ENCODE measurements at places on chromosomes 11 and 22.

DNA sequence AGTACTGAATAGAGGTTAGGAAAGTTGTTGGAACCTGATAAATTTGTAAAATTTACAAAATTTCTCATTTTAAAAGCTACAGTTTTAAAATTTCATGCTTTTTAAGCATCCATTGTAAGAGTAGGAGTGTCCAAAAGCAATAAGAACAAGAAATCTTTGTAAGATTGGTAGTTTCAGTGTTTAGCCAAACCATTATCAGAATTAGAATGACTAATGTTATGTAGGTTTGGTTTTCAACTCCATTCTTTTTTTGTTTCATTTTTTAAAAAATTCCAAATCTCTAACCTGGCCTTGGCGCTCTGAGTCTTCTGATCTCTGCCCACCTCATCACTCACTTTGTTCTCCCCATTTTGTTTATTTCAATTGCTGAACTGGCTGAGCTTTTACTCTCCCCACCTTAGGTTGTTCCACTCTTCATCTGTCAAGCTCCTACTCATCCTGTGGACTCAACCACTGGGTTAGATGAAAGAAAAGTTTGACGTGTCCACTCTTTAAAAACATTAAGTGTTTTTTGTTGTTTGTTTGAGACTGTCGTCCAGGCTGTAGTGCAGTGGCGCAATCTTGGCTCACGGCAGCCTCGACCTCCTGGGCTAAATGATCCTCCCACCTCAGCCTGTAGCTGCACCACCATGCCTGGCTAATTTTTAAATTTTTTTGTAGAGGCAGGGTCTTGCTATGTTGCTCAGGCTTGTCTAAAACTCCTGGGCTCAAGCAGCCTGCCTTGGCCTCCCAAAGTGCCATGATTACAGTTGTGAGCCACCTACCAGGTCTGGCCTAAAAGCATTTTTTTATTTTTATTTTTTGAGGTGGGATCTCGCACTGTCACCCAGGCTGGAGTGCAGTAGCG is 14.0 kb downstream of the EP300 start:
- DNase-seq = no peak

DNA sequence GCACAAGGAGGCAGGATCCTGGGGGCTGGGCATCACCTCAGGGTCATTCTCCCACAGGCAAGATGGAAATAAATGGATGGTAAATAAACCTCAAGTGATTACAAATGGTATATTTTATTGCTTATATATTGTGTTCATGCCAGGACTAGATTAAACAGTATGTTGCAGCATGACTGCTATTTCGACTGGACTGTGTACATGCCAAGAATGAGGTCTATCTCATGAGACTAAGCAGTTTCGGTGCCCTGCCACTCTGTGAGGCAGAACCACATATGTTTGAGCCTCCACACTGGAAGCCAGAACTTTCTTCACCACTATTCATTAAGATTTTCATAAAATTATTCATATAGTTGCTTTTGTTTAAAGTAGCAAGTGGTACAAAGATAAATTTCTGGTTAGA is 140.2 kb downstream of the DDX10 start:
- DNase-seq = no peak

GRCh38 chr11:100874203-100874602 is 187.1 kb downstream of the ARHGAP42 start:
- no peak for DNase-seq

DNA sequence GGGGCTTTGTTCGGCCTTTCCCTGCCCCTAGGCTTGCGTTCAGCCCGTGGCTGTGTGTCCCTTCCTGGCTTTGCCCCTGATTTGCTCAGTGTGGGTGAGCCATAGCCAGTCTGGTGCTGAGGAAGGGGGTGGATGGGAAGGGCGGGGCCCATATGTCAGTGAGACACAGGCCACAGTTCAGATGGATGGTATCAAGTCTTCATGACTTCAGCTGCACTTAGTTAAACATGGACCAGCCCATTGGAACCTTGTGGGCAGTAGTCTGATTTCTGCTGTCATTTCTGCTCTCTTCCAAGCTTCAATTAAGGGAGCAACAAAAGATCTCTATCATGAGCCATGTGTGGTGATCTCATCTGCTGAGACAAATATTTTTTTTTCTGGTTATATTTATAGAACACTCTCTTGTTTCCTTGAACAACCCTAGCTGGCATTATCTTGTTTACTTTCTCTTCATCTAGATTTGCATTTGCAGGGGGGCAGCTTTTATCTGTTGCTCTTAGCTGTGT is 21.6 kb upstream of the PEX26 start:
- no peak for DNase-seq

- no peak for DNase-seq
These were observed 64.7 kb downstream of the ADAMTS15 start for GRCh38 chr11:130513132-130513531.

GRCh38 chr11:57248780-57249383 is 11.8 kb upstream of the APLNR start:
- DNase-seq = no peak

DNA sequence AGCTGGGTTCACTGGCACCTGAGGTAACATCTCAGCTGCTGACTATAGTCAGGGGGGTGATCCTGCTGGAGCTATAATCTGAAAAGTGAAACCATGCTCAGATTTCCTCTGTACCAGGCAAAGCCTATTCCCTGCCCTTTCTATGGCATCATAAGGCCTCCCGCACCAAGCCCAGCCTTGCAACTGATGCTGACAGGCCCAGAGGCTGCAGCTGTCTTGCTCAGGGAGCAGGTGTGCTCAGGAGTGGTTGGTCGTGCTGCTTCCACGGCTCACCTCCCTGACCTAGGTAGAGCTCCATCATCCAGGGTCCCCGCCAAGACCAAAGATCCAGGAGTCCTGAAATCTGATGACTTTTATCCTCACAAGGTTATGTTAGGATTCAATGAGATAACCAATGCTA is 121.7 kb downstream of the FEZ1 start:
- DNase-seq = no peak

GRCh38 chr11:113603277-113604059 is 102.6 kb downstream of the TMPRSS5 start:
- no peak for DNase-seq

- no peak for DNase-seq
These were observed 15.8 kb downstream of the CCDC81 start for GRCh38 chr11:86390487-86390886.

DNA sequence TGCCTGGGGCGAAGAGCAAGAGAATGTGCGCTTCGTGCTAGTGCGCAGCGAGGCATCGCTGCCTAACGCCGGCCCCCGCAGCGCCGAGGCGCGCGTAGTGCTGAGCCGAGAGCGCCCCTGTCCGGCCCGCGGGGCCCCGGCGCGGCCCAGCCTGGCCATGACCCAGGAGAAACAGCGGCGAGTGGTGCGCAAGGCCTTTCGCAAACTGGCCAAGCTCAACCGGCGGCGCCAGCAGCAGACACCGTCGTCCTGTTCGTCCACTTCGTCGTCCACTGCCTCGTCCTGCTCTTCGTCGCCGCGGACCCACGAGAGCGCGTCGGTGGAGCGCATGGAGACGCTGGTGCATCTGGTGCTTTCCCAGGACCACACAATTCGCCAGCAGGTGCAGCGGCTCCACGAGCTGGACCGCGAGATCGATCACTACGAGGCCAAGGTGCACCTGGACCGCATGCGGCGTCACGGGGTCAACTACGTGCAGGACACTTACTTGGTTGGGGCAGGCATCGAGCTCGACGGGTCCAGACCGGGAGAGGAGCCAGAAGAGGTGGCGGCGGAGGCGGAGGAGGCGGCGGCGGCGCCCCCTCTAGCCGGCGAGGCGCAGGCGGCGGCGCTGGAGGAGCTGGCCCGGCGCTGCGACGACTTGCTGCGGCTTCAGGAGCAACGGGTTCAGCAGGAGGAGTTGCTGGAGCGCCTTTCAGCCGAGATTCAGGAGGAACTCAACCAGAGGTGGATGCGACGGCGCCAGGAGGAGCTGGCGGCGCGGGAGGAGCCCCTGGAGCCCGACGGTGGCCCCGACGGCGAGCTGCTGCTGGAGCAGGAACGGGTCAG is 1.0 kb downstream of the RASSF10 start:
- no peak for DNase-seq

GRCh38 chr11:6736495-6737121 is 35.2 kb downstream of the OR2AG2 start:
- DNase-seq = no peak

- DNase-seq = no peak
These were observed 22.1 kb downstream of the UEVLD start for GRCh38 chr11:18566406-18566805.

DNA sequence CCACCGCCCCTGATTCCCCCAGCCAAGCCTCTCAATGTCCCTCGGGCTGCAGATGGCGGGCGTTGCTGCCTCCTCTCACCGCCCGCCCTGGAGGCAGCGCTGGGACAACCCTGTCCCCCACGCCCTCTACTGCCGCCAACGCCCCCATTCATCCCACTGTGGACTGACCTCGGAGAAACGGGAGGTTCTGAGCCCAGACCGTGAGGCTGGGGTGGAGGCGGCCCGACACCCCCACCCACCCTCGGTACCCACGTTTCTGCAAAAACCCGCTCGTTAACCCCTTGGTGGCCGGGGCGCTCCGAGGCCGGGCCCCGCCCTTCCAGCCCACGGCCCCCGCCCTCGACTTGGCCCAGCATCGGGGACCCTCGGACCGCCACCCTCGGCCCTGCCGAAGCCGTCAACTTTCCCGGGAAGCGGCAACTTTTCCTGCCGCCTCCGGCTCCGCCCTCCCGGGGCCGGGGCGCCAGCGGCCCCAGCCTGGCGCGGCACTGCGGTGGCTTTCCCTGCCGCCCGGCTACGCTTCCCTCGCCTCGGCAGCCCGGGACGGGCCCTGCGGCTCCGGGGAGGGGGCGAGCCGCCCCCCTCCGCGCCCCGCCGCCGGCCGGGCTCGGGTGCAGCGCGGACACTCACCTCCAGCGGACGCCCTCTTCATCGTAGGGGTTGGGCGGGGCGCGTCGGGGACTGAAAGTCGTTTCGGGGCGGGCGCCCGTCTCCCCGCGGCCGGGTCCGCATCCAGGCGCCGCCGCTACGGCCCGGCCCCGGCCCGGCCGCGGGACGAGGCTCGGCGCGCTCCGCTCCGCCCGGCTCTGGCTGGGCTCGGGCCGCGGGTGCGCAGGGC is 458 bp downstream of the RTN4R start:
- DNase-seq = no peak

DNA sequence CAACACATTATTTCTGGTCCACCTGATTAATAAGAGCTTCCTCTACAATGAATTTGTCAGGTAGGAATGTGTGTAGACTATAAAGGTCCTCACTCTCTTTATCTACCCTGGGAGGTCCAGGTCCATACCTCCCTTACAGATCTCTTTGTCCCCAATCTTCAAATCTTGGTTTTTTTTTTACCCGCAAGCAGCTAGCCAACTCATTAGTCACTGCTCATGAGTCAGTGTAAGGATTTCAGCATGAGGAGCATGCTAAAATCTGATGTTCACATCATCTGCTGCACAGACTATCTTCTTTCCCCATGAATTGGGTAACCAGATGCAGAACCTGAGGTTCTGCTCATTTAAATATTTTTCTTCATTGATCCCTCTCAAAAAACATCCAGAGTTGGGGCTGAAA is 397.0 kb upstream of the ISX start:
- DNase-seq = no peak

DNA sequence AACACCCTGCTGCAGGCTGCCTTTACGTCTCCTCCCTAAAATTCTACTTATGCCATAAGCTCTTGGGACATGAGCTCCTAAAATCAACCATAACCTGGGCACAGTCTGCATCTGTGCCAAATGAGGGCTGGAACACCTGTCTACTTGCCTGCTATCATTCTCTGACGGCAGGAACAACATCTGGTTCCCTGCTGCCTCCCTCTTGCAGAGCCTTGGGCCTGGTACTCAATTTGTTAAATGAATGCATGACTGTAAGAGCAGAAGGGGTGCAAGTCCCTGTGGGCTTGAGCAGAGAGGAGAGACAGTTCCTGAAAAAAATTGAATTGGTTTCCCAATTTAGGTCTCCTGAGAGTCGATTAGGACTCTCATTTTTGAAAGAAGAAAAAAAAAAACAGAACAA is 66.7 kb upstream of the CSNK2A3 start:
- DNase-seq = no peak

DNA sequence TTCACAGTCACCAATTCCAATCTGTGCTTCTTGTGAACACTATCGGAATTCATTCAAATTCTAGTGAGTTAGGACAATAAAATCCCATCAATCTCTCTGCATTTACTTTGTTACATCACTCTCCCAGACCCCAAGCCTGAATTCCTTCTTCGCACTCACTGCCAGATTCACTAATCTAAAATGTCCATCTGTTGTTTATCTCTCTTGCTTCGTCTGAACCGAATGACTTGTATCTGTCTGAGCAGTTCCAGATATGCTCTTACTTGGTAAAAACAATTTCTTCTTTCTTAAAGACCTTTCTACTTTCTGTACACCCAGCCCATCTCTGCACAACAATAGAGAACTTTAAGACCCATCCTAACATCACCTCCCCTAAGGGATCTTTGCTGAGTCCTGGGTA is 7.0 kb downstream of the MMP10 start:
- DNase-seq = no peak

Measured in activated CD4-positive, alpha-beta T cell treated with anti-CD3 and anti-CD28 coated beads, Interleukin-2, amount 50 U/mL, for 4 hours (primary cell).